ENCODE measurements at places on chromosomes 7 and 10.

DNA sequence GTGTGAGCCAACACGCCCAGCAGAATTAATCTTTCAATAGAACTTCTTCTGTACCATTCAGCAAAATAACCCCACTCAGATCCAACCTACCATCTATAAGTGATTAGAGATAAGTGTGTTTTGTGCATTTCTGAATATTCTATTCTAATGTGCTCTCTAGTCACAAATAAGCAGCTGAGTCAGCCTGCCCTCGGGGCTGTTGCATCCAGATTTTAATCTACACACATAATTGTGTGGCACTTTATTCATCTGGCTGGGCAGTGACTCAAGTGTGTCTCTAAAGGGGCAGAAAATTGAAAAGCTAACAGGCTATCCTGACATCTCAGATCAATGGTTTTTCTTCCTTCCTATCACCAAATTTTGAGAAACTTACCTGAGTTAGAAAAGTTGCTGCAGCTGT, 60.3 kb downstream of the PRR15 start:
- no peak for DNase-seq

DNA sequence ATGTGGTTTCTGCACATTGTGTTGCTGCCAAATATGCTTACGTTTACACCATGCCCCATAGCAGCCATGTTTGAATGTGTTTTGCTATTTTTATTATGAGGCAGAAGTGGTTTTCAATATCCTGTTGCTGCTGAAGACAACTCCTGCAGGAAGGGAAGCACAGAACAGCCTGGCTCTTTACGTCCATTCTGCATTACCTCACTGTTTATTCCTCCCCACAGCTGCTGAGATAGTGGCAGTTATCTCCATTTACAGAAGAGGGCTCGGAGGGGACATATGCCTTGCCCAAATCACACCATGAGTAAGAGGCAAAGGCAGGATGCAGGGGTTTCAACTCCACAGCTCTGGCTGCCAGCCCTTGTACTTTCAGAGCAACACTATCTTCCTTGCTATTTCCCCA, 35.3 kb downstream of the PLPP4 start:
- DNase-seq: no peak

GRCh38 chr7:49714182-49714581, 59.3 kb upstream of the VWC2 start:
- no peak for DNase-seq

DNA sequence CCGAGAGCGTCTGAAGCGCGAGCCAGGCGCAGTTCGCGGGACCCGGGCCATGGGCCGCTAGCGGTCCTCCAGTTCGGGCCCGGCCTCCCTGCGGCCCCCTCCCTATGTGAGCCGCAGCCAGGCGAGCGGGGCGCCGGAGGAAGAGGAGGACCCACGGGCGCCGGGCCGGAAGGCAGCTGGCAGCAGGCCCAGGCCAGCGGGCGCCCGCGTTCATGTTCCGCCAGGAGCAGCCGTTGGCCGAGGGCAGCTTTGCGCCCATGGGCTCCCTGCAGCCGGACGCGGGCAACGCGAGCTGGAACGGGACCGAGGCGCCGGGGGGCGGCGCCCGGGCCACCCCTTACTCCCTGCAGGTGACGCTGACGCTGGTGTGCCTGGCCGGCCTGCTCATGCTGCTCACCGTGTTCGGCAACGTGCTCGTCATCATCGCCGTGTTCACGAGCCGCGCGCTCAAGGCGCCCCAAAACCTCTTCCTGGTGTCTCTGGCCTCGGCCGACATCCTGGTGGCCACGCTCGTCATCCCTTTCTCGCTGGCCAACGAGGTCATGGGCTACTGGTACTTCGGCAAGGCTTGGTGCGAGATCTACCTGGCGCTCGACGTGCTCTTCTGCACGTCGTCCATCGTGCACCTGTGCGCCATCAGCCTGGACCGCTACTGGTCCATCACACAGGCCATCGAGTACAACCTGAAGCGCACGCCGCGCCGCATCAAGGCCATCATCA, 1.1 kb downstream of the ADRA2A start:
- DNase-seq: no peak

- DNase-seq: no peak
These were observed 151.1 kb downstream of the DGKB start for GRCh38 chr7:14751461-14751860.

- no peak for DNase-seq
These were observed 42.8 kb downstream of the MINDY3 start for GRCh38 chr10:15817409-15818046.

DNA sequence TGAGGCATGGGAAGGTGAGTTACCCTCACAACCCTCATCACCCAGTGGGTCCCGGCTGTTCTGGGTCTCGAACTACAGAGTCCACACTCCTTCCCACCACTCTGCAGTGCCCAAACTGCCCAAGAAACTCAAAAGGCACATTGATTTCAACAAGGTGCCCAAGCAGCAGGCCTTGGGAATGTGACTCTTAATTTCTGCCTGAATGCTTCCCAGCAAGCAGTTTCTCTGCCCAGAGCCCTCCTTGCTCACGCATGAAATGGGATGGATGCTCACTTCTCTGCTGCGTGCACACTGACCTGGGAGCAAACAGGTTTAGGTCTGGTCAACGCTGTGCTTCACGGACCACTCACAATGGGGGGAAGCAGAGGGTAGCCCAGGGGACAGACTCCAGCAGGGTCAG, 77.9 kb downstream of the GRB10 start:
- DNase-seq: no peak

GRCh38 chr10:11227103-11227502, 209.4 kb downstream of the CELF2 start:
- DNase-seq: no peak

DNA sequence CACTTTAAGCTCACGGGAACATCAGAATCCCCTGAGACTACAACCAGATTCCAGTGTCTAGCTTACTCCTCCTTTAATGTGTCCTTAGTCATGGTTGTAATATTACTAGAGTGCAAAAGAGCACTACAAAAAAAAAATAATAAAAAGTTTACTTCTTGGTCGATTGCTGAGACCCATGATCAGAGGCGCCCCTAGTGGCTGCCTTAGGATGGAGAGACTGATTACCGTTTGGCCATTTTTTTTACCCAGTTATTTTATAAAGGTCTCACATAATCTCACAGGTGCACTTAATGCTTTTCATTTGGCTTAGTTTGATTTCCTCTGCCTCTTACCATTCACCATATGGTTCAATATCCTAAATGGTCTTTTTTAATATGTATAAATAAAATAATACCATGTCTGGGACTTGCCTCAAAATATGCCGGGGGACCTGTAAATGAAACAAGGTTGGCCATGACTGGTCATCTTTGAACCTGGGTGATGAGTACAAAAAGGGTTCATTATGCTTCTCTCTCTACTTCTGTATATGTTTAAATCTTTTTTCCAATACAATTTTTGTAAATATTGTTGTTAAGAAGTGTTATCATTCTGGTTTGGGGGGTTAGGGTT, 331.5 kb upstream of the NFE2L3 start:
- no peak for DNase-seq

DNA sequence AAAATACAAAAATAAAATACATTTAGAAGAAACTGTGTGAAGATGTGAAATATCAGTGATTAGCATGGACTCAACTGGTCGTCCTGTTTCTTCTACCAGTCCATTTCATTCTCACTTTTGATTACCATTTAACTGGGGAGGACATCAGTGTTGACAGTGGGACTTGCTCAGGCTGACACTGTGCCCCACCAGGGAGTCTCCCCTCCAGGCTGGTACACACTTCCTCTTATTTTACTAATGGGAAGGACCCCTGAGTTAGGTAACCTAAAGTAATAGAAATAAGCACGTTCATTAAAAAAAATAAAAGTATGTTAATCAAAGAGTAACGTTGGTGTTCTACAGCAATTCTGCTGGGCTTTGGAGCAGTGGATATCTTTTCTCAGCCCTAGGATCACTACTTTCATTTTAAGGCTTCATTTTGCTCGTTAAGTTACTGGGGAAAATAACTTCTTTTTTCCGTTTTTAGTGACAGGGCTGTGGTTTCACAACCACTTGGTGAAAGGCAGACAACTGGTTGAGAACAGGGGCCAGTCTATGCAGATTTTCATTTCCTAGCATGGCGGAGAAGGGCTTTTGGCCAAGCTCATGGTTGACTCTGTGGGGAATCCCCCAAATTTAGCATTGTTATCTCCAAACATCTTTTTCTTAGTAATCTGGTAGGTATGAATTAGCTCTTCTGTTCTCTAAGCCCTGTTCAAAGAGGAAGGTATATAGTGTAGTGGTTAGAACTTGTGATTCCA, 2.1 kb downstream of the SNX10 start:
- no peak for DNase-seq

GRCh38 chr7:20199015-20199737, 18.0 kb downstream of the MACC1 start:
- peak; percentile 82 for DNase-seq

- DNase-seq: no peak
These were observed 121.3 kb upstream of the HABP2 start for GRCh38 chr10:113431398-113432160.

GRCh38 chr10:131211965-131212619, 99.4 kb downstream of the TCERG1L start:
- no peak for DNase-seq

GRCh38 chr10:30591249-30591670, 38.3 kb downstream of the LYZL2 start:
- peak; percentile 51 for DNase-seq

DNA sequence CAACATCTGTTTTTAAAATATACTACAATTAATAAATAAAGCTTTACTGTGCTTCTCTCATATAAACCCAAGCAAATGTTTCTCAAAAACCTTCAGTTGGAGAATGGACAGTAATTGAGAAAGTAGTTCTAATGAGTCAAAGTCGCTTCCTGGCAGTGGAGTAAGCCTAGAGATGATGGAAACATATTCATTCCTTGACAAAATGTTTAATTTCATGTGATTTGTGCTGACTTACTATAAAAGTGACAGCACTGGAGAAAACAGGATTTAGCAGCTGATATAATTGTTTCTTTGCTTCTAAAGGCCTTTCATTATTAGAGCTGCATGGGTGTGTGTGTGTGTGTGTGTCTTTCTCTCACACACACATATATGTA, 9.0 kb downstream of the ELMO1 start:
- DNase-seq: no peak

DNA sequence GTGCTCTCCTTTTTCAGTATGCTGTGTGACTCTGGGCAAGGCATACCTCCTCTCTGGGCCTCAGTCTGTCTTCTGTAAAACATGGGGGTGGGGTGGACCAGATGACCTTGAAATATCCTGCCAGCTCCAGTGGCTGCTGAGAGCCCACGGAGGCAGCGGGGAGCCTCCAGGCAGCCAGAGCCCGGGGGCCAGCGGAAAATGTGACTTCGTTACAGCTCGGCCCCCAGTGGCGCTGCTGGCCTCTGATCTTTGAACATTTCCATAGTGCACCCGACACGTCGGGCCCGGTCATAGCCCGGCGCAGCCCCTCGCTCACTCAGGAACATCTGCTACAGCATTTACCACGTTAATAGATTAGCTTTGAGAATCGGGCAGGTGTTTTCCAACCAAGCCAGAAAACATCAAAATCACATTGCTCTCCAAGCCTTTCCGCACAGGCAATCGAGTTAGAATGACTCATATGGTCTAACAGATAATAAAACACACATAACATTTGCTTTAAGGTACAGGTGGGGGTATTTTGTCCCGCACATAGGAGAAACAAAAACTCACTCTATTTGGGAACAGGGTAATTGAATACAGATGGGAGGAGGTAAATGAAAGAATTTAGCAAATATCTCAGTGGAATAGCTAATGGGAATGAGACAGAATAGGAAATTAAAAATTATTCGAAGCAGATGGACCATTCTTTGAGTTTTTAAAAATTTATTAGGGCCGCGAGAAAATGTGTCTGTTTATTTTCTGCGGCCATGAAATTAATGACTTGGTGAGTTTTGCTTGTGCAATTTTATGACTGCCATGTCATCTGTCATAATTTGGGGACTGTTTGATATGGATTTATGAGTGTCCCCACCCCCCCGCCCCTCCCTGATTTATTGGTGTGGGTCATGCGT, 26.3 kb upstream of the COMTD1 start:
- DNase-seq: peak; percentile 64

GRCh38 chr10:72852508-72852907, 41.0 kb upstream of the OIT3 start:
- DNase-seq: no peak

- no peak for DNase-seq
These were observed 143.9 kb downstream of the PAXIP1 start for GRCh38 chr7:154858836-154859537.

DNA sequence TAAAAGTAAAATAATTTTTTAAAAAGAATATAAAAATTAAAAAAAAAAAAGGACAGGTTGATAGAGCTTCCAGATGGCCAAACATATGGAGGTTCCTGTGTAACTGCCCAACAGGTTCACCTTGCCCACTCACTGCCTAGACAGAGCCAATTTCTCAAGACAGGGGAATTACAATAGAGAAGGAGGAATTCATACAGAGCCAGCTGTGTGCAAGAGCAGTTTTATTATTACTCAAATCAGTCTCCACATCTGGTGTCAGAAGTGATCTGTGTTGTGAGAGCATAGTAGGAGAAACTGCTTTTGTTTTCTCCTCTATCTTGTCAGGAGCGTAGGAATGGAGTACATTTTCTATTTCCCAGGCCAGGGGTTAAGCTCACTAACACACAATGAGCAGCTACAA, 31.0 kb downstream of the C7orf33 start:
- no peak for DNase-seq

DNA sequence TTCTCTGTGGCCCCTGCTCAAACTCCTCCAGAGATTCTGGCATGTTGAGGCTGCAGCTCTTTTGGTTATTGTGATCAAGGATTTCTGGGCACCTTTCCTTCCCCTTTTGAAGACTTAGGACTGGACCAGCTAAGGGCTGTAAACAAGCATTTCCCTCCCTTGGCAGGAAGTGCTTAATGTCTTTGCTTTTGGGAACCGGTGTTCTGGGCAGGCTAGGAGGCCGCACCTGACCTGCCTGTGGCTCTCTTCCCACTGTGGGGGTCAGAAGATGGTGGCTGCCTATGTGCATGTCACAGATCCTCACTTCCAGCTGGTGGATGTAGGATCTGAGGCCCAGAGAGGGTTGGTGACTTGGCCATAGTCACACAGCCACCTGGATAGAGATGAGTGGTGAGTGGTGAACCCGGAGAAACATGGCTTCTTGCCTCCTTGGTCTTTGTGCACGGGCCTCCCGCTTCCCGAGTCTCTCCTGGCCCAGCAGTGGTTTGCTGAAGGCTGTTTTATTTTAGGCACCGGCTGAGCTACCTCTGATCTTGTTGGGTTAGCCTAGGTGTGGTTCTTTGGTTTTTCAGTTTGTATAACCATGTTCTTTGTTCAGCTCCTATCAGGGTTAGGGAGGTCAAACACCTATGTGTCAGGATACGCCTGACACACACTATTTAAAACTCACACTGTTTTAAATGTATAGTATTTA, 82.0 kb downstream of the GRK5 start:
- no peak for DNase-seq

DNA sequence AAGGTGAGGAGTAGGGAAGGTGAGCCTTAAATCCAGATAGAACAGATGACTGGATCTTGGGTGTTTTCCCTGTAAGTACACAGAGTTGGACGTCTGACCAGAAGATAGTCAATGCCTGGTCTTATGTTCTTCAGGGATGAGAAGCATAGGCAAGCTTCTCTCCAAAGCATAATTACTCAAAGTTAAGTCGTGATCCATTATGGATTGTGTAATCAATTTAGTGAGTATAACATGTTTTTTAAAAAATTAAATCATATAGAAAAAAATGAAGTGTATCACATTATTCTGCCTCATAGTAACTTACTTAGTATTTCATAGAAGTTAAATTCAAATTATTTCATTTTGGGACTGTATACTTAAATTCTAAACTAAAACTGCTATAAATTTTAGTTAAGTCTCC, 39.7 kb downstream of the KDM7A start:
- no peak for DNase-seq

Measured in NCI-H1092 treated with DMSO at 0.1 percent for 48 hours (cell line).